Dermis blood vessel endothelial cell (primary cell): ENCODE measurements at places on chromosomes 1 and 21.
A peak's percentile ranks its signal among the peaks of the same experiment; 100 is the strongest.

DNA sequence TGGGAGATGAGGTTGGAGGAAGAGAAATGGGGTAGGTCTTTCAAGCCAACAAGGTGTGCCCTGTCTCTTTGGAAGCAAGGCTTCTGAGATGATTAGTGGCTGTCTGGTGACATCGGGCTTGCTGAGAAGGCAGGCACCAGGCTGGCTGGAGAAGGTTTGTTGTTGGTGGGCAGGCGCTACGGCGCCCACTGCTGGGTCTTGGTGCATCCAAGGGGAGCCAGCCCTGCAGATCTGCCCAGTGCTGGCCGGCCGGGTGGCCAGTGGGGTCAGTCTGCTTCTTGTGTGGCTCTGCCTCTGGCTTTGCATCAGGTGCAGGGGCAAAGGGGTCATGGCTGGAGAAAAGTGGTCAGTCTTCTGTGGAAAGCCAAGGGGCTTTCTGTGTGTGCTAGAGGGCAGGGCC, 126.2 kb downstream of the TLR5 start:
- peak; percentile 18 for DNase-seq

DNA sequence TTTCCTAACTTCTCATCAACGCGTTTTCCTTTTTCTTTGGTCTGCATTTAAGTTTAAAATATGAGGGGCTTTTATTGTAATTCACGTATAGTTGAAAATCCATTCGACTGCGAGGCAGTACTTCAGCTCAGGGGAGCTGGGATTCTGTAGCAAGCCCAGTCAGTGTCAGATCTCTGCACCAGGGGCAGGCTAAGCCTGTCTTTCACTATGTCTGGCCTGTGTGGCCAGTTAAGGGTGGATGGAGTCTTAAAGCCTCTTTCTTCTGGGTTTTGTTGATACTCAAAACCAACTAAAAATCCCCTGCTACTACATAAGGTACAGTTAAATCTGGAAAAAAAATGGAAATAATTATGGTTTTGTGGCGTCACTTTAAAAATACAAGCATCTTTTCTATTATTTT, 124.7 kb downstream of the TYW3 start:
- no peak for DNase-seq

- no peak for DNase-seq
Observed at GRCh38 chr1:3906672-3907020, 6.6 kb upstream of the C1orf174 start.

GRCh38 chr1:24134376-24134775, 8.6 kb downstream of the IL22RA1 start:
- no peak for DNase-seq

DNA sequence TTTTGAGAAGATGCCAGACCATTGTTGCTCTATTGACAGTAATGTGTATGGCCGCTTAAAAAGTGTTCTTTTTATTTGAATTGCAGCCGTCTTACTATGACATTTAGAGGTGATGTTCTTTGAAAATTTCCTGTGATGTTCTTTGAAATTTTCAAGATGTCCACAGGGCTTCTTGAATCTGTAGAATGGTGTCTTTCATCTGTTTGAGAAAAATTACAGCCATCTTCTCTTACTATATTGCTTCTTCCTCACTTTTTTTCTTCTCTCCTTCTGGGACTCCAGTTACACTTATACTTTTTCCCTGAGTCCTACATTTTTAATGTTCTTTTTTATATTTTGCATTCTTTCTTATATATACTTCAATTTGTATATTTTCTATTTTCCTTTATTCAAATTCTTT, 57.4 kb downstream of the DIP2A start:
- DNase-seq: no peak

DNA sequence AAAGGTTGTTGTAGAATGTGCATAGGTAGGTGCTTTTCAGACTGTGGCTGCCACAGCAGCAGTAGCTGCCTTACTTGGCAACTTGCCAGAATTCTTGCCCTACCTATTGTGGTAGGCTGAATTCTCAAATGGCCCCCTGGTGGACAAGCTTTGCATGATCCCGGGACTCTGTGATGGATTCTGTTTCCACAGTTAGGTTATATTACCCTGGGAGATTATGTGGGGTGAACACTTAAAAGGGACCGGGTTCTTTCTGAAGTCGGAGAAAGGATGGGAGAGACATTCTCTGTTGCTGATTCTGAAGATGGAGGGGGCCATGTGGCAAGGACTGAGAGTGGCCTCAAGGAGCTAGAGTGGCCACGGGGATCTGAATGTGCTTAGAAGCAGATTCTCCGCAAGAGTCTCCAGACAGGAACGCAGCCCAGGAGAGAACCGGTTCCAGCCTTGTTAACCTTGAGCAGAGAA, 32.1 kb upstream of the KCNE1 start:
- DNase-seq: peak; percentile 96

GRCh38 chr1:209434631-209435217, 148.8 kb upstream of the CAMK1G start:
- DNase-seq: no peak
